ENCODE measurements at places on chromosomes 1 and 21.

- no peak for ATAC-seq
Observed at GRCh38 chr1:60921175-60921574, 161.2 kb upstream of the NFIA start.

- ATAC-seq: no peak
Observed at GRCh38 chr1:84282780-84283333, 18.7 kb upstream of the SAMD13 start.

- no peak for ATAC-seq
Observed at GRCh38 chr1:21295002-21295401, 4.7 kb upstream of the ECE1 start.

GRCh38 chr1:65514041-65514440, 93.6 kb downstream of the LEPR start:
- ATAC-seq: no peak

GRCh38 chr1:169585181-169585580, 1.1 kb downstream of the F5 start:
- ATAC-seq: no peak

- ATAC-seq: no peak
Observed at GRCh38 chr1:93349231-93350135, 3.8 kb downstream of the DR1 start.

- no peak for ATAC-seq
Observed at GRCh38 chr1:26181586-26182382, 4.5 kb downstream of the CNKSR1 start.

- no peak for ATAC-seq
Observed at GRCh38 chr1:203380420-203381150, 29.7 kb upstream of the FMOD start.

GRCh38 chr1:228378873-228379460, 27.7 kb downstream of the TRIM11 start:
- ATAC-seq: no peak

DNA sequence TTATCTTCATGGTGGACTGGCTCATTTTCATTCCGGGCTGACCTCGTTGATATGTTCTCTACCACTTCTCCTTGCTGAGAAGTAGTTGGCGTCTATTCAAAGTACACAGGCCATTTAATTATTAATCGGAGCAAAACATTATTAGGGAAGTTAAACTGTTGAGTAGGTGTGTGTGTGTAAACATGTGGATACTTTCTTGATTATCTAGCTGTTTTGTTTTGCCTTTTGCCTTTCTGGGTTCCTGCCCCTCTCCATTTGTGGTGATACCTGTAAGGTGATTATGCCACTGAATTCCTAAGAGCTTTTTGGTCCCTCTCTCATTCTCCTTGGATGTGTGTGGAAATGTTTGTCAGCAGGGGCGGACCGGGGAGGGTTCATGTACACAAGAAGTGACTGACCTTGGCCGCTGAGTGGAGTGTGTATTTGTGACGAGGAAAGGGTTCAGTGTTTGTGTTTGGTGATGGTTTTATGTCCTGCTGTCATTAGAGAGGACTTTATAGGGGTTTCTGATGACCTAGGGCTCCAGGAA, 56.6 kb upstream of the PPP2R5A start:
- ATAC-seq: no peak

GRCh38 chr1:228850141-228851100, 115.1 kb downstream of the RHOU start:
- no peak for ATAC-seq

DNA sequence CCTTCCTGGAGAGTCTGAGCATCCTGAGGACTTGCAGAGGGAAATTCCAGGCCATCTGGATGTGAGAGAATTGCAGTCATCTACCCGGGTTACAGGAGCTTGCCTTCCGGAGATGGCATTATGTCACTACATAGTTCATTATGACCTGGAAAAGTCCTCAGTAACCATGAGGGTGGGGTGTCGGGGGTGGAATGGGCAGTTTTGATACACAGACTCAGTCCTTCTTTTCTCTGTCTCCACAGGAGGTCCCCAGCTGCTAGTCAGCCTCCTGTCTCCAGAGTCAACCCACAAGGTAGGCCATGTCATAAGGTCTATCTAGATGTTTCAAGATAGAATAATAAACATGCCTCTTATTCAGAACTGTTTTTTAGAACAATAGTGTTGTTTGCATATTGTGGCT, 268.2 kb upstream of the SGIP1 start:
- no peak for ATAC-seq

DNA sequence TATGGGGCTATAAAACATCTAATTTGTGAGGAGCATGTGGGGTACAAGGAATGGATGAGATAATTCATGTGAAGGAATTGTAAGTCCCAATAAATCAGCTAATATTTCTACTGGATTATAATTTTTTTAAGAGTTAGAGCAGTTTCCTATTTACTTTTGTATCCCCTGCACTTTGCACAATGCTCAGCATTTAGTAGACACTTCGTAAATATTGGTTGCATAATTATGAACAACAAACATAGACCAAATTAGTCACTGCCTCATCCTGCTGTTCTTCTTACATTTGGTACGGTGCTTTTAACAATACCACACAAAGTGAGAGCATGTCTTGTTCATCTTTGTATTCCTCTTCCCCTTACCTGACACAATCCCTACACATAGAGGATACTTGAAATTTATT, 27.1 kb upstream of the RRP15 start:
- ATAC-seq: no peak

GRCh38 chr1:207748737-207749528, 2.9 kb upstream of the CD46 start:
- ATAC-seq: no peak

DNA sequence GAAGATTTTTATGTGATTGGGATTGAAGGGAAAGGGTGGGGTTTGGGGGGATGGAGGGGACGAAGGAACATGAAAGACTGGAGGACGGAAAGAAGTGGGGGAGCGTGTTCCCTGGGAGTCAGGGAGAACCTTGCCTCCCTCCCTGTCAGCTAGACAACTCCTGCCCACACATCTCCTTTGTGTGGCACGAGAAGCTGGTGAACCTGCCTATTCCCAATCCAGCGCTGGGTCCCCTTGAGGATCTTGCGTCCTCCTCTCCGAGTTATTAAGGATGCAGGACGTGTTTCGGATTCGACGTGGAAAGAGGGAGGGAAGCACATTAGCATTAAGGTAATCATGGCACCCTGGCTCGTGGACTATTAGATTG, 1.4 kb downstream of the LRRC7 start:
- no peak for ATAC-seq

- ATAC-seq: no peak
Observed at GRCh38 chr21:27550287-27550686, 583.4 kb upstream of the ADAMTS5 start.

GRCh38 chr21:42377211-42377950, 11.0 kb upstream of the TFF1 start:
- no peak for ATAC-seq

GRCh38 chr1:156772728-156773497, 5.6 kb downstream of the PRCC start:
- no peak for ATAC-seq

DNA sequence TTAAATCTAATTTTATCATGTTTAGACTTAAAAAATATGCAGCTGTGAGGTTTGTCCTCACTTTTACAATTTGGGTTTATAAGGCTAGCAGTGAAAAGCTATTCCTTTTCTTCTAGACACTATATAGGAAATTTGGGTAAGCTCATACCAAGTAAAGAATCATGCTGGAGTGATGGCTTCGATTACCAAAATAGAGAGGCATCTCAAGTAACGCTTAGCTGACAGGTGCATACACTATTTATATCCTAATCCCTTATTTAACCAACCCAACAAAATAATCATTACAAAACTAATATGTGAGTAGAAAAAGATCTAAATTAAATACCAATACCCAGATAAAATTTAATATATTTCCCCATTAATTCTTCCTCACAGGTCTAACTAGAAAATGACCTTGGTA, 193.2 kb downstream of the LHX8 start:
- ATAC-seq: no peak

DNA sequence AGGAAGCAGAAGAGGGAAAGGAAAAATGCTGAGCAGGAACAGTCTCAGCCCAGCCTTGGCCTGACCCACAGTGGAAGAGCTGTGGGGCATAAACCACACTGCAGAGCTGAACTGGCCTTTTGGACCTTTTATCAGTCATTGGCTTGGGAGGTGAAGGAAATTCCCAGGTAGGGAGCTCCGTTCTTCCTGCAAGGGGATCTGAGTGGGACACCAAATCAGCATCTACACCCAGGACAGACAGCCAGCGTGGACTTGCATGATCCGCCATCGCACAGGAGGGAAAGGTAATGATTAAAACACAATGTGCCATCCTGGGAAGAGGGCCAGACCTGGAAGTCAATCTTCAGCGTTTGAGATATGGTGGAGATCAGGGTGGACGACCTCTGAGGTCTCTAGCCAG, 1.2 kb upstream of the MTFR1L start:
- ATAC-seq: no peak

DNA sequence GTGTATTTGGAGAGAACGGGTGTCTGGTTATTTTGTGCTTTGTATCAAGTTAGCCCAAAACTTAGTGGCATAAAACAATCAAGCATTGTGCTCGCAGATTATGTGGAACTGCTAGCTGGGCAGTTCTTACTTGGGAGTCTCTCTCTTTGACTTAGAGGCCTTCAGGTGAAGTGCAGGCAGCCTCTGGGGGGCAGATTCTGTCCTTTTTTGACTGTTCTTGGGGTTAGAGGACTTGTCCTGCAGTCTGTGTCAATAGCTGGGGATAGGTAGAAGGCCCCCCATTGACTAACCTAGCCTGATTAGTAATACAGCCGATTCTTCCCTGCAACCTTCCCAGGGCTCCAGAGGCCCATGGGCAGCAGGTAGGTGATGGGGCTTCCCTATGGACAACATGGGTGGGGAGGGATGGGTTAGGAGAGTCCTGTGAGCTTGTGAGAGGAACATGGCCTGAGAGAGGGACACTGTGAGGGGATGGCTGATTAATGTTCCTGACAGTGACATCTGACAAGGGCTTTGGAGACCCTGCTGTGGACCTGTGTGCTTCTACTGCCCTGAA, 37.2 kb upstream of the ACOT11 start:
- no peak for ATAC-seq

DNA sequence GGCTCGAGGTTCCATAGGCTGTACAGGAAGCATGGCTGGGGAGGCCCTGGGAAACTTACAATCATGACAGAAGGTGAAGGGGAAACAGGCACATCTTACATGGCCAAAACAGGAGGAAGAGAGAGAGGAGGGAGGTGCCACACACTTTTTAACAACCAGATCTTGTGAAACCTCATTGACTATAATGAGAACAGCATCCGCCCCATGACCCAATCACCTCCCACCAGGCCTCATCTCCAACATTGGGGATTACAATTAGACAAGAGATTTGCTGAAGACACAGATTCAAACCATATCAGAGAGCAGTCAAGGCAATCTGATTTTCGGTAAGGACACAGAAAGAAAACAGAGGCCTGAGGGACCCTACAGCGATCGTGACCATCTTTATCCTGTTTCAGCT, 41.7 kb downstream of the TNFRSF9 start:
- no peak for ATAC-seq

DNA sequence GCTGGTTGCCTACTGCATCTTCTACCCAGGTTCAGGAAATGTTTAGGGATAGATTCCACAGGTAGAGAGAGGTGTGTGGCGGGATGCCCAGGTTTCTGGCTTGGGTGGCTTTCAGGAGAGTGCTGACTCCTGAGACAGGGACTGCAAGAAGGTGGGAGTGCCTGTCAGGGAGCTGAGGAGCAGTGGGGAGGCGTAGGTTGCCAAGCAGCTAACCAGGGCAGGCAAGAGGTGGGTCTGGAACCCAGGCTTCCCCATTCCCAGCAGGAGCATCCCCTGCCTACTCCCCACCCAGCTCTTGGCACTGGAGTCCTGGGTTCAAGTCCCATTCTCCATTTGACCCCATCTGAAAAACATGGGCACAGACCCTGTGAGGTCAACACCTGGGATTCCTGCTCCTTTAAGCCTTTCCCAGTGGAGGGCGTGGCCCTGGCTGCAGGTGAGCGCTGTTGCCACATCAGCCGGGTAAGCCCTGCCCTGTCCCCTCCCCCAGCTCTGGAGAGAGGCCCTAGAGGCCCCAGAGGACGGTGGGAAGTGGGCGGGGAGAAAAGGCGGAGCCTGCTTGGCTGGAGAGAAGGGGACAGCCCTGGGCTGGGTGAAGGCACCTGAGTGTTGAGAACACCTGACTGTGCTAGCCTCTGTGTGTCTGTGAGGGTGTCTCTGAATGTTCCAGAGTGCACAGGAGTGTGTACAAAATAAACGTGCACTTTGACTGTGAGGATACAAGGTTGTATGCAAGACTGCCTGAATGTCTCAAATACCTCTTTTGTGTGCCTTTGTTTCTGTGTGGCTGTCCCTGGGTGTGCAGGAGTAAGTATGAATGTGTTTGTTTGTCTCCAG, 14.0 kb upstream of the SYNC start:
- ATAC-seq: peak; percentile 15

- no peak for ATAC-seq
Observed at GRCh38 chr1:11337580-11338073, 64.6 kb downstream of the UBIAD1 start.

- ATAC-seq: no peak
Observed at GRCh38 chr1:23103001-23103889, 65.4 kb downstream of the LUZP1 start.

- no peak for ATAC-seq
Observed at GRCh38 chr1:19648689-19649088, 4.6 kb downstream of the NBL1 start.

- ATAC-seq: no peak
Observed at GRCh38 chr1:241839369-241839979, 8.5 kb upstream of the EXO1 start.

- peak; percentile 80 for ATAC-seq
Observed at GRCh38 chr21:28215214-28215954, 777.3 kb downstream of the LTN1 start.

GRCh38 chr1:153985941-153986761, at the start of gene RAB13:
TSS of gene RAB13 (minus strand) at chr1:153986339. CDS start at chr1:153986236, 103 bp downstream.
- ATAC-seq: peak; percentile 88

DNA sequence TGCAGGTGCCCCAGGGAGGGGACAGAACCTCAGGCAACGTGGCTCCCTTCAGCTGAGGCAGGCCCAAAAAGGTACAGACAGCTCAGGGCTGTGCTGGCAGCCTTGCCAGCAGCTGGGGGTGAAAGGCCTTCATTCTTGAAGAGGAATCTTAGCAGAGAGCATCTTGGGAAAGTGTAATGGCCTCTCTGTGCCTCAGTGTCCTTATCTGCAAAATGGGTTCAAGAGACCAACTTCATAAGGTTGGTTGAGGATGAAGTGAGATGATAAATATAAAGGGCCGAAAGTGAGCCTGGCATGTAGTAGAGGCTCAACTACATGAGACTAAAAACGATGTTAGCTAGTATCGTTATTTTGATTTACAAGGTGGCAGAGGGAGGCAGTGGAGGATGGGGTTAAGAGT, 26.2 kb downstream of the TMCO4 start:
- no peak for ATAC-seq

- no peak for ATAC-seq
Observed at GRCh38 chr1:34839526-34840305, 19.8 kb downstream of the SMIM12 start.

DNA sequence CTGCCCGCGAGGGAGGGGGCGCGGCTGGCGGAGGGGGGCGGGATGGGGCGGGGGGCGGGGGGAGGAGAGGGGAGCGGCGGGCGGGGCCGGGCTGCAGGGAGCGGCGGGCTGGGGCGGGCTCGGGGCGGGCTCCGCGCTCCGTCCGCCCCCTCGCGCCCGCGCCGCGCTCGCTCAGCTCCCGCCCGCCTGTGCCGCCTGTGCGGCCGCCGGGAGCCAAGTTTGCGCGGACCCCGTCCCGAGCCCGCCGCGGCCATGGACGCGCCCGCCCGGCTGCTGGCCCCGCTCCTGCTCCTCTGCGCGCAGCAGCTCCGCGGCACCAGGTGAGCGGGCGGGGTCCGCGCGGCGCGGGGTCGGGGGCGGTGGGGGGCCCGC, at the start of gene GABRD:
Gene GABRD, plus strand, starts transcription at position 174 of the 372 bp plus-strand sequence. Its CDS starts 79 bp downstream, at position 253.
- ATAC-seq: no peak

GRCh38 chr1:67165468-67166041, 699 bp upstream of the IL23R start:
- no peak for ATAC-seq

Measured in gastroesophageal sphincter (tissue), 4 donors.